ENCODE measurements at places on chromosomes 16 and 17. TPM values are rescaled to one million over a fixed set of nuclear protein-coding genes. Genes with fewer than 3 reads are reported as not detected.

UMOD gene
- total RNA-seq = not detected

RNF213 gene
- 61.0 TPM for total RNA-seq

KATNB1 gene
- 23.2 TPM for total RNA-seq

CDH3 gene
- not detected for total RNA-seq
